Esophagus muscularis mucosa (tissue), 4 donors: ENCODE measurements at places on chromosomes 5 and 9. TPM values are rescaled to one million over a fixed set of nuclear protein-coding genes. Genes with fewer than 3 reads are reported as not detected.

- H3K27ac ChIP-seq, result no peak overlapping the region
- no peak for DNase-seq
- no peaks in the 10 kb centered on the region for H3K4me1 ChIP-seq
- no peak overlapping the region for H3K4me3 ChIP-seq
- H3K36me3 ChIP-seq, result peaks cover 20% of the 10 kb centered on the region
- no peaks in the 10 kb centered on the region for H3K27me3 ChIP-seq
These were observed 169.1 kb downstream of the NIPBL start for GRCh38 chr5:37045703-37046102.

DNA sequence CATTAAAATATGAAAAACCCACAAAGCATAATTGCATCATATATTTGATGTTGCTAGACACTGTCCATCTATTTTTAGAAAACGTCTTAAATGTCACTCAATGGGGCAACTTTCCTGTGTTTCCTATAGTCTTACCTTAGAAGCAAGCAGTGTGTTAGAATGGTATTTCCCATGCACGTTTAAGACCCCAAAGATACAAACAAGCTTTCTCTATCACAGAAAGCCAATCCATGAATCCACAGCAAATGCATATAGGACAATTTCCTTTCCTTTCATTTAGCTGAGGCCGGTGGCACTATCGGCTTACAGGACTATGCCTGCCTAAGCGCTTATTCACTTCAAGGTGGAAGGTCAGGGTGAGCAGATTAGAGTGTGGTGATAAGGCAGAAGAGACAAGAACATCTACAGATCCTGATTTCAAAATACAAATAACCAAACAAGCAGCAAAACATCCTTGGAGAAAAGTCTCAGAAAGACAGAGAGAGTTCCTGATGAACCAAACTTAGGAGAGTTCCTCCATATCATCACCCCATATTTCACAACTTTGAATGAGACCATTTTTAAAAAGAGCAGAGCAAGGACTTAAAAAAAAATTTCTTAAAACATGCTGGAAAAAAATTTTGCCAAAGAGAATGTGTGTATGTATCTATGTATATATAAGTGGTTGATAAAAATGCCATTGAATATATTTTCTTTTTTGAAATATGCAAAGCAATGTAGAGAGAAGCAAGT, 57.2 kb downstream of the MEF2C start:
- H3K4me1 ChIP-seq, result peaks cover 51% of the 10 kb centered on the region
- no peak overlapping the region for H3K4me3 ChIP-seq
- peaks cover 14% of the 10 kb centered on the region for H3K36me3 ChIP-seq
- no peak for DNase-seq

DNA sequence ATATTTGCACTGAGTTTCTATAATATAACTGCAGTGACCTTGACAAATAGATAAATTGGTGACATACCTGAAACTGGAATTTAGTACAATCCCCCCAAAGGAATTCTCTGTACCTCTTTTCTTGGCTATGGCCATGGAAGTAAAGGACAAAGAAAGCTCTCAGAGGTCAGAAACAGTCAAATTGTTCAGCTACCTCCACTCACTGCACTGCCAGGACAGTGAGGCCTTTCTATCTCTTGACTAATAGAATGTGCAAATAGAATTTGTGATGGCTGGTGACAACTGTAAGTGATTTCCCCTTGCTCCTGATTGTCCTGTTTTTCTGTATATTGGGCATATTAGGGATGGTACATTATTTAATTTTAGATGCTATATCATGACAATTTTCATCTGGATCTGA, 67.1 kb downstream of the CCDC192 start:
- no peak overlapping the region for H3K27ac ChIP-seq
- no peak overlapping the region for H3K4me3 ChIP-seq
- no peaks in the 10 kb centered on the region for H3K27me3 ChIP-seq
- no peaks in the 10 kb centered on the region for H3K4me1 ChIP-seq
- DNase-seq, result no peak
- H3K36me3 ChIP-seq, result no peaks in the 10 kb centered on the region

GRCh38 chr5:132238901-132239500, 11.3 kb upstream of the P4HA2 start:
- DNase-seq, result no peak
- no peak overlapping the region for H3K4me3 ChIP-seq
- H3K4me1 ChIP-seq, result no peaks in the 10 kb centered on the region
- H3K36me3 ChIP-seq, result no peaks in the 10 kb centered on the region

DNA sequence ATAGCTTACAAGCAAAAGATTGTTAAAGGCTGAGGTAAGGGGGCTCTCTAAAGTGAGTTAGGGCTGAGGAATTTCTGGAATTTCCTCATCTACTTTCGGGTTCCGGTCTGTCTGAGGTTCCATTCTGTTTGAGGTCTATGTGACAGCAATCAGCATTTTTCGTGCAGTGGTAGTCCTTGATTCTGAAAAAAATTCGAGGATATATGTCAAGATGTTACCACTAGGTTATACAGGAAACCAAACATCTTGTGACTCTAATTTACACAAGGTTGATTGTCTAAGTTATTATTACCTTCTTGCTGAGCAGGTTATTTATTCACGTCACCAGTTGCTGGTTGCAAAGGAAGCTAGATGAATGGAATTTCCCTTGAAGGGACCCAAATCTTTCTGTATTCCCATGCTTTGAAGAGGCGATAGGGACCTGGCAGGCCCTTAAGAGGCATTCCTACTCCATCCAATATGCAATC, 35.2 kb downstream of the RLN2 start:
- H3K27me3 ChIP-seq, result no peaks in the 10 kb centered on the region
- no peak for DNase-seq

The LCN15 gene
- not detected for total RNA-seq
